Stimulated activated CD4-positive, alpha-beta T cell treated with anti-CD3 and anti-CD28 coated beads, Interleukin-1b, Interleukin-23, amount 100 ng/mL, for 24 hours (primary cell): ENCODE measurements at places on chromosomes 6 and 20.

- DNase-seq: no peak
These were observed 2.2 kb downstream of the PRRC2A start for GRCh38 chr6:31622684-31623091.

GRCh38 chr20:54477191-54477955, 2.0 kb downstream of the DOK5 start:
- DNase-seq: no peak

DNA sequence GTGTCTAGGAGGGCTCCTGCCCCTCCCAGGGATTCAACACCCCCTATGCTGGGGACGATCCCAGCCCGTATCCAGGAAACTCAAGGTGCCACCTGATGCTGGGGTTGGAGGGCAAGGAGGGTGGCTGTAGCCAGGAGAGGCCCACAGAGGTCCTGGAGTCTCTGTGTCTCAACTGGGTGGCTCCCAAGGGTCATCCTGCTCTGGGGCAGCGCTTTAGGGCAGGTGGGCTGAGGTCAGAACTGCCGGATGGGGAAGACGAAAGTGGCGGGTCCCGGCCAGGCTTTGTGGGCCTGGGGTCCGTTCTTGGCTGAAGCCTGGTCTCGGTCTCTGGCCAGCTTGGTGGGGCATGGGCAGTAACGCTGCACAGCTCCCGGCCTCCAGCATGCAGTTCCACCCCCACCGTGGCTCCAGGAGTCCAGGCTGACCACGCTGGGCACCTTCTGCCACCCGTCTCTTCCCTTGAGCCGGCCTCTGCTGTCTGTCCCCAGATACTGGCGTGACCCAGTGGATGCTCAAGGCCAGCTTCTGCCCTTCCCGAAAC, 2.8 kb upstream of the COL20A1 start:
- no peak for DNase-seq

GRCh38 chr6:89637960-89638319, 607 bp downstream of the LYRM2 start:
- no peak for DNase-seq

GRCh38 chr6:76792394-76792793, 670.9 kb downstream of the HTR1B start:
- DNase-seq: no peak

DNA sequence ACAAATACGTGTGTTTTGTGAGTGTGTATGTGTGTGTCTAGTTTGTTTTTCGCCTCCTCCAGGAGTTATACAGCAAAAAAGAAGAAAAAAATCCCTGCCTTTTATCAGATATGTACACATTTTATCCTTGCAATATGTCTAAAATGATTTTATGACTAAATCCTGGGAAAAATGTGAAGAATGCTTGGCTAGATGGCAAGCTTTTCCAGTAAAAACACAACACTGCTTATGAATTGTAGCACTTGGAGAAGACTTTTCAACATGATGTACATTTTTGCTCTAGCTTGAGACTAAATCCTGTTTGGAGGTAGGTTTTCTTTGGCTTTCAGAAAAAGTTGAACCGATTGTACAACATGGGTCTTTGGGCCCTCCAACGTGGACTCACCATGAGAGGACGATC, 160.2 kb downstream of the GMPR start:
- no peak for DNase-seq

- DNase-seq: no peak
These were observed 107.2 kb downstream of the LY86 start for GRCh38 chr6:6695625-6696276.

DNA sequence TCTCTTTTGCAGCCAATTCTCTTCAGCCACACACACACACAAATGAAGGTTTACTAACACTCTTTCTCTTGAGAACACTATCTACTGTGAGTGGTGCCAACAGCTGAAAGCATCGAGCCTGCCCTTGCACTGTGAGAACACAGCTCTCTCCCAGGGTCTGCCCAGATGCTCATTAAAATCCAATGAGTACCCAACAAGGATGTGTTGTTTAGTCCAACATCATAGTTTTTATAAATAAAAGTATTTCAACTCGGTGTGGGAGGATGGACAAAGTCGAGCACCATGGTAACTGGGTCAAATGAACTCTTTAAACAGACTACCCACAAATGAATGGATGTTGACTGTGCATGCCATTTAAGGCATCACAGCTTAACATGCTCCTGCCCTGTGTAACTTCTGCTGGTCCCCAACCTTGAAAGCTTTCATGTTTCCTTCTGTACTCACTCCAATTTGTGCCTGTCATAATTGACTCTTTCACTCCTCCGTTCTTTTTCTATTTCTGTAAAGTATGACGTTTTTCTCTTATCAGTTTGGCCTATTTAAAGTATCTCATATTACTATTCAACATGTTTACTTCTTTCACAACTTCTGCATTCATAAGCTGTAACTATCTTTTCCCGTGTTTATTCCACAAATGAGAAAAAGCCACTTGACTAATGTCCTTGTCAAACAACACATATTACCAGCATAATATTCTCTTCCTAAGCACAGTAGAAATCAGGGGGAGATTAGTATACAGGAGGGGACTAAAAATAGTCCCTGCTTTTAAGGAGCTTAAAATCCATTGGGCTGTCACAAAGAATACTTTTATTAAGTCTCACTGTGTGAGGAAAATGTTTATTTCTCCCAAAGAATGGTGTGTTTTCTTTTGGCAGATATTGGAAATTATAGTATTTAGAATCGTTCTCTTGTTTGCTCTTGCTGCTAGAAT, 215.4 kb downstream of the RFPL4B start:
- no peak for DNase-seq

GRCh38 chr6:42781546-42781795, 381 bp upstream of the BICRAL start:
- DNase-seq: no peak

DNA sequence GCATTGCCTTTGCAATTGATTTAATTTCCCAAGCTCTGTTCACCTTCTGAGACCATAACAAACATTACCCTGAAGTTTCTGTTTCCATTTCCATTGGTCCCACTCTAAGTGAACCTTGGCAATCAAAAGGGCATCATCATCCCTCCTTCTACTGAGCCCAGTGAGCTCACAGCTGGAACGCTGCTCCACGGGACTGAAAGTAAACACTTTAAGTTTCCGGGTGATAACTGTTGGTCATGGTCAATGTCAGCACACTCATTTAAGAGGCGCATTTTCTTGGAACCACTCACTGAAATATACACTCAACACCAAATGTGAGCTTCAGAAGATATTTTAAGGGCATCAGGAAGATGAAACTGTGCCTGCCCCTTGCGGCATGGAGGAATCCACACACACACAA, 37.1 kb upstream of the RPS6KA2 start:
- no peak for DNase-seq

- DNase-seq: no peak
These were observed 36.1 kb upstream of the CHRNA4 start for GRCh38 chr20:63397155-63397843.

- DNase-seq: no peak
These were observed 16.9 kb upstream of the FANCE start for GRCh38 chr6:35435074-35435837.

GRCh38 chr6:167487749-167488664, 163.1 kb downstream of the TTLL2 start:
- DNase-seq: no peak

GRCh38 chr6:96876886-96877545, 20.7 kb downstream of the NDUFAF4 start:
- no peak for DNase-seq

- no peak for DNase-seq
These were observed 308.9 kb upstream of the MMS22L start for GRCh38 chr6:97591955-97592354.
